Non-pigmented ciliary epithelial cell (primary cell): ENCODE measurements at places on chromosomes 1 and 21.

DNA sequence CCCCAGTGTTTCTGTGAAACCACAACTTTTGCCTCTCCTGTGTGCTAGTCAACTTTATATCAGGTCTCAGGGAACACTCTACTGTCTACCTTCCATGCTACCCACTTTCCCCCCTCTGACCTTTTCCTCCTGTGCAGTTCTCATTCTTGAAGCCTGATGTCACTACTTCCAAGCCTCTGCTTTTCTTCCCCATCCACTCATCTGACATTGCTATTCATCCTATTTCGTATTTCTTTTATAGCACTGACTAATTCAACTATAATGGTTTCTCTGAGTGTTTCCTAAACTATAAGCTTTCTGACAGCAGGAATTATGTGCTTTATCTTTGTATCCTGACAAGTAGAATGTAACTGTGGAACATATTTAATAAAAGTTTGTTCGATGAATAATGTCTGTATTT is 18.2 kb upstream of the DPH5 start:
- DNase-seq: peak; percentile 23

- no peak for DNase-seq
Observed at GRCh38 chr21:29638761-29639327, 301.0 kb downstream of the GRIK1 start.

DNA sequence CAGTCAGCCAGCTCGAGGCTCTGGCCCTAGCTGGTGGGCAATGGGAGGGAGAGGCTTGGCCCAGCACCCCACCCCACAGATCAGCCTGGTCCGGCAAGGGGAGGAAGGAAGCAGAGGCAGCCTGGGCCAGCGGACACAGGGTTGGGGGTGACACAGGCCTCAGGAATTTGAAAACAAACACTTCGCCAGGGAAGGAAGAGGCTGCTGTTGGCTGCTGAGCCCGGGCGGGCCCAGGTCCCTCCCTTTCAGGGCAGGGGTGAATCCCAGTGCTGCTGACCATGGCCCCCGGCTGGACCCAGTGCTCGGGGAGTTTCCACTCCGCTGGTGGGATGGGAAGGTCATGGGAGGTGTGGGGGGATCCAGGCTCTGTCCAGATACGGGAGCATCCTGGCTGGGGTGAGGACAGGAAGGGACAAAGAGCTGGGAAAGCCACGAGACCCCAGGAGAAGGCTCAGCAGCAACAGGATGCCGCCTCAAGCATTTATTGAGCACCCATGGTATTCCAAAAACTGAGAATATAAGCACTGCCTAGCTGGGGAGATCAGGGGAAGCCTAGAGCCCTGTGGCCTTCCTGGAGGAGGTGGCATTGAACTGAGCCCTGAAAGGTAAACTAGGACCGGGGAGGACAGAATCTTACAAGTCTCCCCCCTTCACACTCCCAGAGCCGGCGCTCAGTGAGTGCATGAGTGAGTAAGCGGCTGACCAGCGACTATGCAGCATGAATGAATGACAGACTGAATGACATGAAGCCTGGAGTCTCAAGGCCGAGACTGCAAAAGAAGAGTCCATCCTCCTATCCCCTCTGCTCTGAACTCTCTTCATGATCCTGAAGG is 26.2 kb upstream of the EPHA2 start:
- peak; percentile 63 for DNase-seq

- DNase-seq: no peak
Observed at GRCh38 chr1:235416662-235417049, 49.4 kb downstream of the TBCE start.

GRCh38 chr1:236167578-236167977 is 25.2 kb downstream of the GPR137B start:
- DNase-seq: no peak

DNA sequence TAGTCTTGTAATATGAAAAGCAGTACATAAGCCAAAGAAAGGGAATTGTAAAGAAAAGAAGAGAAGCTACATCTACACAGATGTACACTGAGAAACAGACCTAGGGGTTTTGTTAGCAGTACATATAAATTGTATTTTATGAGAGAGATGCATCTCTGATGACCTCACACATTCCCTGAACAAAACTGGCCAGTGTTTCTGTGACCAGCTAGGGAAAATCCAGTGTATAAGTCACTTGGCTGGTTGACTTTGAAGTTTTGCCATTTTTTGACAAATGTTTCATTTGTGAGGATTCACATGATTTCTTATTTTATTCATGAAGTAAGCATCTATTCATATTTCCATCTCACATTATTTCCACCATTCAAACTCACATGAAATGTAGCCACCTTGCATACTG is 28.3 kb upstream of the DYNLT5 start:
- no peak for DNase-seq

GRCh38 chr1:29465755-29466154 is 229.4 kb downstream of the PTPRU start:
- no peak for DNase-seq

- DNase-seq: no peak
Observed at GRCh38 chr1:24963099-24963872, 33.2 kb upstream of the RUNX3 start.

DNA sequence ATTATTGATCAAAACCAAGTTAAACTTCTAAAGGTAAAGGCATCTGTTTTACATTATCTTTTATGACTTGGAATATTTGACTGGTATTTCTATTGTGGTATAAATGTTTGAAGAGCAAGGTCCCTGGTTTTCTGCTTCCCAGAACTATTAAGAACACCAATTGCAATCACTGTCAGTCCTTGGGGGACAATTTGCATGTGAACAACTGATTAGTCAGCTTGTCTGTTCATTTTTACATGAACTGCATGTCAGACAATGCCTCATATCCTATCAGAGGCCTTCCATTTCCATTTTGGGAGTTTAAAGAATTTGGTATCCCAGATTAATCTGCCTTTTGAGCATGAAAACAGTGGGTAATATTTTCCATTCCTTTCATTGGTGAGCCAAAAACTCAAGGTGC is 654.9 kb upstream of the USP24 start:
- DNase-seq: no peak

GRCh38 chr1:236465231-236465958 is 58.4 kb upstream of the LGALS8 start:
- no peak for DNase-seq

GRCh38 chr1:184650177-184650866 is 104.3 kb downstream of the EDEM3 start:
- no peak for DNase-seq

GRCh38 chr21:43306911-43307676 is 119.8 kb downstream of the SIK1 start:
- no peak for DNase-seq

- DNase-seq: no peak
Observed at GRCh38 chr1:99707535-99708142, 58.8 kb downstream of the FRRS1 start.

DNA sequence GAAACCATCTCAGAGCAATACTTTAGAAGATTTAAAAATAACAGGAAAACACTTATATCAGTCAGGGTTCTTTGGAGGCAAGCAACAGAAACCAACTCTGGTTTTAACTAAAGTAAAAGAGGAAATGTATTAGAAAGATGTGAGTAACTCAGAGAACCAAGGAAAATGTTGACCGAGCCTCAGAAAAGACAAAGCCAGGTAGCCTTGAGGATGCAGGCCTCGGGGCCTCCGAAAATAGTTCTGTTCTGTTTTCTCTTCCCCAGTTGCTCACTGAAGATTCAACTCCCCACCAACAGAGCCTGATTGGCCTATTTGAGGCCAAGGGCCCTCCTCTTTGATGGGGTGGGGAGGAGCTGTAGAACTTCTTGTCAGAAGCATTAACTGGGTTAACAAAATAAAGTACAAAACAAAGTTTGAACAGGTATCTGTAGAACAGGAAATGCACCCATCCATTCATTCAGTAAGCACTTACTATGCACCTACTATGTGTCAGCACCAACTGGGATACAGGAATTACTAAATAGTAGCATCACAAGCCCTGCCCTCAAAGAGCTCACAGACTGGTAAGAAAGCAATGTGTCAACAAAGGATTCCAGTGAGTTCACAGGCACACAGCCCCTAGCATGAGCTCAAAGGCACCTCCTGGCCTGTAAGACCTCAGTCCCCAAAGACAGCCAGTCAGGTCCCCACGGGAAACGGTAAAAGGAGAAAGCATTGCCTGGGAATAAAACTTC is 12.6 kb downstream of the SLAMF8 start:
- no peak for DNase-seq

DNA sequence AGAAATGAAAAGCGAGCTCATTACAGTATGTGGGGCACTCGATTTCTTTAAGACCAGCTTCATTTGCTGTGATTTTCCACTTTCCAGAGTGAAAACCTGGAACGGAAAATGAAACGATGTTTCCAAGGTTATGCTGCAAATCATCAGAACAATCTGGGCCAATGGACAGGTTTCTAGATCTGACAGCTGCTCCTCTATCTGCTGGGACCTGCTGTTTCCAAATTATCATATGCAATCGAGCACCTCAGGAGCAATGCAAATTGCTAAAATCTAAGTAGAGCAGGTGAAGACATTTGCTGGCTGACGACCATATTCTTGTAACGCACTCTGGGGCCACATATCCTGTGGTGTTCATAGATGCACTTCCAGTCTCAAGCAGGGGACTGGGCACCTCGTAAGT is 39.7 kb upstream of the TIAM1 start:
- no peak for DNase-seq

DNA sequence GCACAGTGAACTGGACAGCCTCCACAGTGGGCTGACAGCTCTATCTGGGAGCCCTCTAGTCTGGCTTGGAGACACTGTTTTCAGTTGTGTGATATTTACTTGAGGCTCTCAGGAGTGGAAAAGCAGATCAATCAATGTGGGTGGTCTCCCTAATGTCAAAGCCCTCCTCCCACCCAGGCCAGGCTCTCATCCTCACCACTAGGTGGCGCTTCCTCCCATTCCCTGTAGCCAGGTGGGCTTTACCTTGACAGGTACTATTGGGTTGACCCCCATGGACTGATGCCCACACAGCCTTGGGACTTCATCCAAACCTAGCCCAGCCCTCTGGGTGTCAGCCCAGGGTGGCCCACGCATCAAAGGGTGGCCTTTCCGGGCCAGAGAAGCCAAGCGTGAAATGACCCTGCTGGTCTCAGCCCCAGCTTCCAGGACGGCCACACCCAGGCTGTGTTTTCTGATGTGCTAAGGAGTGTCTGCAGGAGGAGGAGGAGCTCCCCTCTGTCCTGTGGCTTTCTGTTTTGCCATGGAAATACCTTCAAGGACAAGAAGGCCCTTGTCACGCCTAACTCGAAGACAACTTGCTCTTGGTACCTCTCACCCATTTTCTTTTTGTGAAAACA is 54.0 kb downstream of the CLIC6 start:
- no peak for DNase-seq

DNA sequence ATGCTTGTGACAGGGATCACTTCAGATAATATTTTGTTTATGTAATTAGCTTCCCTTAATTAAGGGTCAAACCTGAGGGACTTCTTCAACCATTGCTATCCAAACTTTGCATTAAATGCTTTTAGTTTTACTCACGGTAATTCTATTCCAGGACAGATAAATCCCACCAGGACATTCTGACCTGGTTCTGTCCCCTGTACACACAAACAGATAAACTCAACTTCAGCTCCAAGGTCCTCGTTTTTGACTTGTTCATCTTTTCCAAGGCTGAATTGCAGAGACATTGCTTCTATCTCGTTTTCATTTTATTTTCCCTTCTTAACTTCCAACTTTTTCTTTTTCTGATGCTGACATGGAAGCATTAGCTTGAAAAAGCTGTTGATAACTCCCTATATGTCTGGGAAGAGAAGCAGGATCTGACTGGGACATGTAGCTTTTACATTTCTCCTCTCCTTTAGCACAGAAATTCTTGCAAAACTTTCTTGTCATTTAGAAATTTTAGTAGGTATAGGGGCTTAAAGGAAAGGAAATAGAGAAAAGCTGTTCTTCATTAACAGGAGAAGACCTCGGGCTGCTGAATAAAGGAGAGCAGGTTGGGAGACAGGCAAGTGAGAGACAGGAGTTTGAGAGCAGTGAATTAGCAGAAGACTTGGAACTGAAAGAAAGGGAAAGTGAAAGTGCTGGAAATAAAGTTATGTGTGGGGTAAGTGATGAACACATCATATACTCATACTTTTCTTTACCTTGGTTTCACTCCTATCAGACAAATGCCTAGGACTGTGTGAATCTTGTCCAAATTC is 231.7 kb upstream of the B3GALT2 start:
- DNase-seq: no peak

DNA sequence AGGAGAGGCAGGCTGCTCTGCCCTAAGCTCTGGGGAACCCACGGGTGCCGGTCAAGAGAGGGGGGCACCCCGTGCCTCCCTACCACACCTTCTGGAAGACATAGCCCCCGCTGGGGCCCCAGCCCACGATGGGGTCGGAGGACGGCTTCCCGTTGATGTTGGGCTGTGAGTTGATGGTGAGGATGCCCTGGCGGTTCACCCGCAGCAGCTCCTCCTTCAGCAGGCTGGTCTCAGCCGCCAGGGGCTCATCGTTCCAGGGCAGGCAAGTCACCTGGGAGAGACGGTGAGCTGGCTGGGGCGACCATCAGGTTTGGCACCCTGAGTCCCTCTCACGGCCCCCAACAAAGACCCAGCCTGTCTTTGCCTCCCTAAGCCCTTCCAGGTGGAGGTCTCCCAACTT is 11.9 kb downstream of the MTHFR start:
- no peak for DNase-seq

GRCh38 chr1:70910013-70910412 is 137.6 kb downstream of the PTGER3 start:
- no peak for DNase-seq

DNA sequence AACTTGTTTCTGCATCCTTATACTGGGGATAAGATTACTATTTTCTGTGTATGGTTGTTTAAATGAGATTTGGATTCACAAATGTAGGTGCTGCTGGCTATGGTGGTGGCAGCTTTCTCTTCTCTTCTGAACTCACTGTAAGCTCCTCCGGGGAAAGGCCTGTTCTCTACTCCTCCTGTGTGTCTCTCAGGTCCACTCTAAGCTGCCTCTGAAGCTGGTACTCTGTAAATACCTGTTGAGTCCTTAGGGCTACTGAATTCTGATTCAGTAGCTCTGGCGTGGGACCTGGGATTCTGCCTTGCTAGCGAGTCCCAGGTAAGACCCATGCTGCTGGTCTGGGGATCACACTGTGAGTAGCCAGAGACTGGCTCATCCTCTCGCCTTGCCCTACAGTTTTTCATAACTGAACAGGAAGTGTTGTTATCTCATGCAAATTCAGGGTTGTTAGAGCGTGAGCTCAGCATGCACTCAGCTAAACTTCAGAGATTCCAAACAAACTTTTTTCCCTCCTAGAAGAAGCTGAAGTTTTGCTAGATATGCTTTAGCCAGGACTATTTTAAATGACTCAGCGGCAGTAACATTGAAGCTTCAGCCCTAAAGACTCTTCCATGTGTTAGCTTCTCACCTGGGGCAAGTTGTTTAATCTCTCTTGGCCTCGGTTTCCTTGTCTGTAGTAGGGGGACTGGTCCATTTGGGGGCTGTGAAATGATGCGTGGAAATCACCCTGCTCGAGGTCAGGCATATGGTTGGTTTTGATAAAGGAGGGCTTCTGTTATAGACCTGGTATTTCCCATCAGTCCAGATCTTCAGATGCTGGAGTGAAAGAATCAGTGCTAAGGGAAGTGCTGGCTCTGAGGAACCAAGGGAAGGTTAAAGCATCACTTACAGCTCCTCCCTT is 271.5 kb upstream of the TMEM51 start:
- DNase-seq: no peak
